ENCODE measurements at places on chromosomes 3 and 15. TPM values are rescaled to one million over a fixed set of nuclear protein-coding genes. Genes with fewer than 3 reads are reported as not detected.

DNA sequence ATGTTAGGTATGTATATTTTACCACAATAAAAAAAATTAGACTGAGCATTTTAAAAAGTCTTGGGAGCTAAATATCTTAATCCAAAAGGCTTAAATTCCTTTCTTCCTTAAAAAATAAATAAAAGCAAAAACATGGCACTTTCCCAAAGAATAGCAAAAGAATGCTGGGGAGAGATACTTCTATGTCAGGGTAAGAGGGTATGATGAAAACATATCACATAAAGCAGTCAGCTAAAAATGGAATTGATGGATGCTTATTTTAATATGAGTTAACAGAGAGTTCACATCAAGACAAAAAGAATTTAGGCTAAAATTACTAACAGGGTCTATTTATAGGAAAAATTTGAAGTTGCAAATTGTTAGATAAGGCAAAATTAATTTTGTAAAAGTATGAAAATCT, 141.0 kb downstream of the MYLK start:
- H3K4me1 ChIP-seq: no peaks in the 10 kb centered on the region
- no peaks in the 10 kb centered on the region for H3K27me3 ChIP-seq
- H3K36me3 ChIP-seq: no peaks in the 10 kb centered on the region
- no peak for DNase-seq
- H3K4me3 ChIP-seq: no peak overlapping the region

GRCh38 chr3:188817103-188817934, 354.5 kb upstream of the TPRG1 start:
- no peaks in the 10 kb centered on the region for H3K27me3 ChIP-seq
- no peaks in the 10 kb centered on the region for H3K36me3 ChIP-seq
- H3K27ac ChIP-seq: no peak overlapping the region
- H3K4me3 ChIP-seq: no peak overlapping the region
- H3K4me1 ChIP-seq: no peaks in the 10 kb centered on the region

- no peak for DNase-seq
- H3K27ac ChIP-seq: no peak overlapping the region
- no peak overlapping the region for H3K4me3 ChIP-seq
- no peaks in the 10 kb centered on the region for H3K27me3 ChIP-seq
- no peaks in the 10 kb centered on the region for H3K36me3 ChIP-seq
These were observed 152.6 kb upstream of the UMPS start for GRCh38 chr3:124577494-124578167.

DNA sequence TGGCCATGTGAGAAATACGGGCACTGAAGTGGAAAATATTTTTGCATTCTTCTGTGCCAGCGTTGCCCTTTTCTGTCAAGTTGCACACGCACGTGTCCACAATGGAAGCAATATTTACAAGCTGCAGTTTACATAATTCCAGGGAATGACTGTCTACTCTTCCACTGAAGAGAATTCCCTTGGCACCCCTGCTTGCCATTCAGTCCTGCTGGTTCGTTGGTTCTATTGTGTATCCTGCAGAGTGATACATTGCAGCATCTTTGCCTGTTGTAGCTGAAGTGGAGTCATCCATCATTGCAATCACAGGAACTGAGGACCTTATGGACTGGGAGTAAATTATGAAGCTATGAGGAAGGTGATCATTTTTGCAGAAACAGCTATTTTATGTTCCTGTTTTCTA, 759.4 kb downstream of the ROBO2 start:
- no peaks in the 10 kb centered on the region for H3K36me3 ChIP-seq
- H3K4me1 ChIP-seq: no peaks in the 10 kb centered on the region
- no peak for DNase-seq
- H3K4me3 ChIP-seq: no peak overlapping the region

DNA sequence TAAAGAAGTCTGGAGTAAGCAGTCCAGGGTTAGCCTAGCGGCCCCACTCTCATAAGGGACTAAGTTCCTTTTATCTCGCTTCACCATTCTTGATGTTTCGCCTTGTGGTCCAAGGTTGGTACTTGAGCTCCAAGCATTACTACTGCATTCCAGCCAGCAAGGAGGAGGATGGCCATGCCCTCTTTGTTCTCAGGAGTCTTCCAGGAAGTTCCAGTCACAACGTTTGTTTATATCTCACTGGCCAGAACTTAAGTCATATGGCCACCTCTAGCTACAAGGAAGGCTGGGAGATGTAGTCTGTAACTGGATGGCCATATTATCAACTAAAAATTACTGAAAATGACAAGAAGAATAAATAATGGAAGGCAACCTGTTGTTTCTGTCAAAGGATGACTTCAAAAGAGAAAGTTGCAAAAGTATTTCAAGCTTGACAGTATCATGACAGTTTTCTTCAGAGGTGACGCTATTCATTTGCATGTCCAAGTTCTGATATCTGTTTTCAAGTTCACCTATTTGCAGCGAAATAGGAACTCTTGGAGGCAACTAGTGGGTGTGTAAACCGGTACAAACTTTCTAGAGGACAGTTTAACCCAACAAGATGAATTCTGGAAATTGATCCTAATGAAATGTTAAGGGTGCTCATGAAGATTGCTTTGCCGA, 118.6 kb downstream of the PGPEP1L start:
- no peaks in the 10 kb centered on the region for H3K36me3 ChIP-seq
- DNase-seq: no peak
- H3K4me1 ChIP-seq: no peaks in the 10 kb centered on the region
- H3K27me3 ChIP-seq: no peaks in the 10 kb centered on the region

DNA sequence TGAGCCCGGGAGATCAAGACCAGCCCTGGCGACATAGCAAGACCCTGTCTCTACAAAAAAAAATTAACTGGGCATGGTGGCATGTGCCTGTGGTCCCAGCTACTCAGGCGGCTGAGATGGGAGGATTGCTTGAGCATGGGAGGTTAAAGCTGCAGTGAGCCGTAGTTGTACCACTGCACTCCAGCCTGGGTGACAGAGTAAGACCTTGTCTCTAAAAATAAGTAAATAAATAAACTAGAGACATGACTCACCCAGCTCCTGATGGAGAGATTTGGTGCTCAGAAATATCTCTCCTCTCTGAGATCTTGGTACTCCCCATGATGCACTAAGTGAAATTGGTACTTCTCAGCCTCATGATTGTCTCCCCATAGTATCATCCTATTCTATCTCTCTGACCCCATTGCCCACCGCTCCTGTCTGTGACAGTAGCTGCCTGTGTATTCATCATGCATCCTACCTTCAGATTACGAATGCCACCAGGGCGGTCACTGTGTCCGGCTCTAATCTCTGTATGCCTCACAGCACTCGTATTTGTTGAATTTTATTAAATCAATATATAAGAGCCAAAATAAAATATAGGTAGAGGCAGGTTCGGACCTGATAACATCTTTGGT, 50.9 kb downstream of the ABHD2 start:
- H3K4me1 ChIP-seq: peaks cover 14% of the 10 kb centered on the region
- no peak for DNase-seq
- no peak overlapping the region for H3K4me3 ChIP-seq

- H3K27ac ChIP-seq: no peak overlapping the region
- H3K36me3 ChIP-seq: no peaks in the 10 kb centered on the region
- H3K4me1 ChIP-seq: no peaks in the 10 kb centered on the region
- no peak overlapping the region for H3K4me3 ChIP-seq
These were observed 293.9 kb upstream of the RBMS3 start for GRCh38 chr3:28986922-28987321.

Gene HES1
- not detected for total RNA-seq

Gene ISLR2
- total RNA-seq: not detected

All from CD4-positive, alpha-beta memory T cell (primary cell).